ENCODE measurements at places on chromosomes 5 and 9.

DNA sequence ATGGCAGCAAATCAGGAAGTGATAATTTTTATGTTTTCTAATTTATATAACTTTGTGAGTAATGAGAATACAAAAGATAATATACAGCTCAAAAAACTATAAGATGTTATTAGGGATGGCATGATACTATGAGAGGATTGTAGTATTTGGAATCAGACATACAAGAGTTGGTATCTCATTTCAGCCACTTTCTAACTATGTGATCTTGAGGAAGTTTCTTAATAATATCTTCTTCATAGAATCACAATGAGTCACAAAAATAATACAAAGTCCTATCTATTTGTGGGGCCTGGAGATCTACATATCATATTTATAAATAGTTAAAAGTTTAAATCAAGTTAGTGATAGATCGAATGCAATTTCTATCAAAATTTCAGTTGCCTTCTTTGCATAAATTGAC lies 23.7 kb upstream of the TMED7 start:
- no peak for DNase-seq

GRCh38 chr9:114248299-114248707 lies 74.6 kb upstream of the ORM1 start:
- DNase-seq, result no peak

DNA sequence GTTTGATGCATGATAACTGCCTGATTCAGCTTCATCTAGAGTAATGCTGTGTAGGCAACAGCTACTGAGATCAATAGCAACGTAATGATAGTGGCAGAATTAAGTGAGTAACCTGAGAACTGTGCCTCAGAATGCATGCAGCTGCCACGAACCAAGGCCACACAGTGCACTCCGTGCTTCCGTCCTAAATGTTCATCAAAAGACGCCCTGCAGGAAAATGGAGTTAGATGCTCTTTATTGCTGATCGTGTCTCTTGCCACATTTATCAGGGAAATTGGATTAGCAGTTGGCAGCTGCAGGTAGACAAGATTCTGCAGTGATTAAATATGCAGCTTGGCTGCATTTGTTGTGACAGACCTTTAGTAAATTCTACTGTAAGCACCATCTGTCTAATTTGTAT lies 107.7 kb upstream of the TLX3 start:
- peak; percentile 24 for DNase-seq

DNA sequence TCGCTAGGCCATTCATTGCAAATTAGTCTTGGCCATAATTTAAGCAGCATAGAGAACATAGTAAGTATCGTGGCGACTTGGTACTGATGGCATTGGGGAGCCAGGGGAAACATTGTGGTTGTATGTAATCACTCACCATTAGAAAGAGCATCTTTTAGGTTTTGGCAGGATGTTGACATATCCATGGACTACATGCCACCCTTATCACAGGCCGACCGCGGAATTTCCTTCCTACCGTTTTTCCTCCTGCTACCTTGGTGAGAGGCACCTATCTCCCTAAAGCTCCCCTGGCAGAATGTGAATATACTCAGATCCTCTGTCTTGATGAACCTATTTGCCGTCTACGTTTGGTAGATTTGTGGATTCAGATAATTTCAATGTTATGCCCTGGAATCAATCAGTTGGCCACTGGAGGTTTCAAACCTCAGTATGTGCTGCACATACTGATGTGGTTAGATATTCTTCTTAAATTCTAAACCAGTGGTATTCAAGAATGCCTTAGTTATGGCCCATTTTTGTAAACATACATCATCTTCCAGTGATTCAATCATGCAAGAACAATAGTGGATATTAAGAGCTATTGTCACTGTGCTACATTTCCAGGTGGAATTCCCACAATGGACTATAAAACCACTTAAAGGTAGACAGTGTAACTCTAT lies 271.0 kb upstream of the HAPLN1 start:
- DNase-seq, result no peak

DNA sequence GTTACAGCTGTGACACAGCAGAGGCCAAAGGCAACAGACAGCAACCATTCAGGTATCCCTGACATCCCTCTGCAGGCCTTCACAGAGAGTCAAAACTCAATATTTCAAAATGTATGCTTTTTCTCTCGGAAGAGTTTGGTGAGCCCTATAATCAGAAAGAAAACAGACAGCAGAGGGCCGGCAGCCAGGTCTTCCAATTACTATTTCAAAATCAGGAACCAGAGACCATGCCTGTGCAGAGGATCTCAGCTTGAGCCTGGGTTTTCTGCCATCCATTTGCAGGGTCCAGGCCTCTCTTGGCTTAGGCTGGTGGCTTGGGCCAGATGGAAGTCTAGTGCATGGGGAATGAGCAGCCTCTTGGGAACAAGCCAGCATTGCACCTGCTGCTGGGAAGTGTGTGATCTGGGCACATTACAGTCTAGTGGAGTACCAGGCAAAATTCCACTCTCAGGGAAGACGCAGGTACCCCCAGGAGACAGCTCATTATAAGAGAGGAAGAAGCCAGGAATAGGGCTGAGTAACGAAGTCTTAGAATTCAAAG lies 231.3 kb downstream of the ENC1 start:
- peak; percentile 54 for DNase-seq

DNA sequence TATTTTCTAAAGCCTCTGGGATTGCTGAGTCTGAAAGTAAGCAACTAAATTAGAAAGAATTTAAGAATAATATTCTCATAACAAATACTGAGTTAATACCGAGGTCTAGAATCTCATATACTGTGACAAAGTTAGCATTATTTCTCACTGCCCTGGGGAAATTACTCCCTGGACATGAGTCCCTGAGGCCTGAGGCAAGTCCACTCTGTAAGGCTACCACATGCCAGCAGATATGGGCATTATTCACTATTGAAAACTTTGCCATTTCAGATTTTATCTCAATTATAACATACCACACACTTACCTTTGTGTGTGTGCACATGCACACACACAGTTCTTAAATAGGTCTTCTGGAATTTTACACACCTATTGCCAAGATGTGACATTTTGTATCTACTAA lies 22.9 kb downstream of the ELL2 start:
- DNase-seq, result no peak

DNA sequence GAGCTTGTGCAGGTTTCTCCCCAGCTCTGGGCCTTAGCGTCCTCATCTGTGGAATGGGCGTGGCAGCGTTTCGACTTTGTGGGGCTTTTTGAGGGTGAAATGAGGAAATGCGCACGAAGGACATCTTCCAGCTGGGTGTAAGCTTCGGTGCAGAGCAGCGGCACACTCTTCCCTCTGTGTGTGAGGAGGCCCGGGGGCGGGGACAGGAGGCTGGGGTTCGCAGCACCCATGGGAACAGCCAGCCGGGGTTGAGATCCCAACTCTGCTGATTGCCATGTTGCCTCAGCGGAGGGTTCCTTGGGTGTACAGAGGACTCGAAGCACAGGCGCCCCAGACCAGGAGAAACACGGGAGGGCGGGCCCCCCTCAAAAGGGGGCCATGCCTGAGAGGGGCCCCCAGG lies 265.6 kb downstream of the NSG2 start:
- DNase-seq, result no peak

- no peak for DNase-seq
Measured at GRCh38 chr5:166994226-166994625, 1297.2 kb upstream of the WWC1 start.

- no peak for DNase-seq
Measured at GRCh38 chr9:38687389-38687842, 32.5 kb downstream of the FAM240B start.

- no peak for DNase-seq
Measured at GRCh38 chr5:90632791-90633190, 74.2 kb downstream of the ADGRV1 start.

DNA sequence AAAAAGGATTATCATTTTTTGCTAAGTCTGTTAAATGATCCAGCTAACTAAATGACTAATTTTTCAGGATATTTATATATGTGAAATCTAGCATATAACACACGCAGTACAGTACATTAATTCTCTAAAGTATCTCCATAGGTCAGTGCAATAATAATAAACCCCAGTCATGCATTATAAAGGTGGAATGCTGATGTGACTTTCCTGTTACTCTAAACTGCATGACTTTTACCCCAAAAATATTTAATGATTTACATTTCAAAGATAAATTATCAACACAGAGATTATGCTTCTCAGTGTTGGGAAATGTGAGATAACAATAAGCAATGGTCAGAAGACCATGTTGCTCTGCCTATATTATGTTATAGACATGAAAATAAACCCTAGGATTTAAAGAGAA lies 34.1 kb upstream of the PAM start:
- DNase-seq, result no peak

- DNase-seq, result no peak
Measured at GRCh38 chr5:143560378-143560777, 156.9 kb upstream of the NR3C1 start.

GRCh38 chr5:173324115-173325001 lies 3.9 kb downstream of the STC2 start:
- peak; percentile 95 for DNase-seq

- DNase-seq, result no peak
Measured at GRCh38 chr5:54964405-54964804, 21.0 kb downstream of the ESM1 start.

GRCh38 chr5:167658889-167659288 lies 632.6 kb upstream of the WWC1 start:
- no peak for DNase-seq

DNA sequence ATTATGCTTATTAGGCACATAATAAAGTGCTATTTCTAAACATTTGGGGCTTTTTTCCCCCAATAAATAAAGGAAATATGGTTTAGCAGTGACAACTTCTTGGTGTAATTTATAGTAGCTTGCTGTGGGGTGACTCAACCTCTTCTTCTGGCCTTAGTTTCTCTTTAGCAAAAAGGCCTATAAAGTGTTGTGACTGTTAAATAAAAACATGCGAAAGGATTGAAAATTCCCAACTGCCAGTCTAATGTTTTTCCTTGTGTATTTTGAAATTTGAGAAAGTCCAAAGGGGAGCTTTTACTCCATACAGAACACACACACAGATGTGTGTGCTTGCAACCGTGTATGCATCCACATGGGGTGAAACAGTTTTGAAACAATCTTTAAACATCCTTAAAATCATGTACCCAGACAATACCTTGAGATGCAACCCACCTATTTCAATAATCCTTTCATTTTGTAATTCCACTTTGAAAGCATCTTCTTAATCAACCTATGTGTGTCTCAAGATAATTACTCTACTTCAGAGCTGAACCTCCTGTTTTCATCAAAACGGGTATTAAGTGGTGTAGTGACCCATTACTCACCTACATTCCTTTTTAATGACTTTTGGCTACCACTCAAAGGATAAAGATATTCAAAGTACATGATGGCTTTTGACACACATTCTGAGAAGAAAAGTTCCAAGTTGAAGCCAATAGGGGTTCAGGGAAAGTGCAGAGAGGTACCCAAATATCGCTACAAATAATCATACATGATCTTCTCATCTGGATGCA lies 123.8 kb downstream of the DROSHA start:
- no peak for DNase-seq

GRCh38 chr5:179314606-179315355 lies 30.5 kb downstream of the ADAMTS2 start:
- no peak for DNase-seq

- DNase-seq, result peak; percentile 32
Measured at GRCh38 chr9:37678789-37679273, 28.1 kb downstream of the FRMPD1 start.

GRCh38 chr9:125189011-125189360 lies 617 bp downstream of the PPP6C start:
- peak; percentile 4 for DNase-seq

DNA sequence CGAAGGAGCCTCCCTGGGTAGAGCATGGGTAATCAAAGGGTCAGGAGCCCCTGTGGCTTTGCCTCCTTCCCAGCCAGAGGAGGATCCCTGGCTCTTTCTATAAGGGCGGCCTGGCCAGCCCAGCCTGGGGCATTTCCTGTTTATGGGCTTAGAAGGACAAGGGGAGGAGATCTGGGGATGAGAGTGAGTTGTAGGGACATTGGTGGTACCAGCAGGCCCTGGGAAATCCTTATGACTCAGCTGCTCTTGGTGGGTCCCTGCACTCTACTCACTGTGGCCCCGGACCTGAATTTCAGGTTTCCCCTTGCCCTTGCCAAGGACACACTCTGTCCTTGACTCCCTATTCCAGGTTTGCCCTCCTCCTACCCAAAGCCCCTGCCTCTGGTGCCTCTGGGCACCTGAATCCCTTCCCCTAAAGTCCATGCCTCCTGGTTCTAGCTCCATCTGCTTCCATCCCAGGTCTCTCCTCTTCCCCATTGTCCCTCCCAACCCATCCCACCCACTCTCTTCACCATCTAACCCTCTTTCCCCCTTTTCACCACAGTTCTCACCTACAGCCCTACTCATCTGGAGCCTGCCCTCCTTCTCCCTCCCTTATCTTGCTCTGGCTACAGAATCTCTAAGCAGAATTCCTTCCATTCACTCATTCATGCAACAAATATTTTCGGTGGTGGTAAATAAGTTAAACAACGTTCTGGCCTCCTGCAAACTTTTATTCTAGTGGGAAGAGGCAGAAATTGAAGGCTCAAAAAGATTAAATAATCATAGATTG lies 34.9 kb downstream of the PCDH1 start:
- no peak for DNase-seq

GRCh38 chr5:43469671-43470391 lies 13.8 kb downstream of the TMEM267 start:
- no peak for DNase-seq

- peak; percentile 44 for DNase-seq
Measured at GRCh38 chr5:4942831-4943178, 197.3 kb upstream of the ADAMTS16 start.

DNA sequence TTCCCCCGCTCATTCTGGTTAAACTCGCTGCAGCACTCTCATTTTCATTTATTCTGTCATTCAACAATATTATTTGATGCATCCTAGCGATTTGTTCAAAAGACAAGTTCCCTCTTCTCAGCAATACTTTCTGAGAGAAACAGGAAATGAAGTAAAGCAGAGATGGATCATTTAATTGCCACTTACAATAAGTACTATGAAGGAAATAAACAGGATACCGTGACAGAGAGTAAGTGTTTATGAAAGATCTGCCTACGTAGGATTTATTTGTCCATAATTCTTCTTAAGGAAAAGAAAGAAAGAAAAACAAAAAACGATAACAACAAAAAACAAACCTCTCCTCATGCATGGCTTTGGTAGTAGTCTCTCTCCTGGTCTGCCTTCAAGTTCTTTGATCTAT lies 406.8 kb upstream of the ZNF608 start:
- no peak for DNase-seq

DNA sequence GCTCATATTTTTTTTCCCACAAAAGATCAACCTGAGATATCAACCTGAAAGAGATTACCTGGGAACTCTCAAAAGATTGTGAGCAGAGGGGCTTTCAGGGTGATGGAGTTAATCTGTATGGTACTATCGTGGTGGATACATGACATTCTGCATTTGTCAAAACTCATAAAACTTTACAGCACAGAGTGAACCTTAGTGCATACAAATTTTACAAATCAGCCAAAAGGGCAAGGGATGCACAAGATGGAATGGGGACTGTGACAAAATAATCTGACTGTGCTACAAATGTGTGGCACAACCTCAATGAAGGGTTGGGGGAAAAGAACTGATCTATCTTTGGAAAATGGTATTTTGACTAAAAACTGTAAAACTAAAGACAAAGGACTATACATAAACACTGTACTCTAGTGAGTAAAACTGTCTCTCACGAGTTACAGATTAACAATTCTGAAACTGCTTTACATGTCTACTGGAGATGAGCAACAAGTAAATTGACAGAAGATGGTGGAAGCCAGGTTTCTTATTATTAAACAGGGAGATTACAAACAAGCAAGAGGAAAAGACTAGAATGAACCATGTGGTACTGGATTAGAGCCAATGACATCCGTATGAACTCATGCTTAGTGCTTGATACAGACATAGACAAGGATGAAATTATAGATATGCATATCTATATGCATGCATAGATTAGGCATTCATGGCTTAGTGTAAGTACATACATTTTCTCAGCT lies 24.8 kb upstream of the RLN1 start:
- DNase-seq, result no peak

- no peak for DNase-seq
Measured at GRCh38 chr9:122360891-122361290, 9.9 kb upstream of the PTGS1 start.
